MG63 (cell line): ENCODE measurements at places on chromosomes 7 and 10.

GRCh38 chr7:140074780-140075179 is 12.0 kb upstream of the PARP12 start:
- no peak for DNase-seq

DNA sequence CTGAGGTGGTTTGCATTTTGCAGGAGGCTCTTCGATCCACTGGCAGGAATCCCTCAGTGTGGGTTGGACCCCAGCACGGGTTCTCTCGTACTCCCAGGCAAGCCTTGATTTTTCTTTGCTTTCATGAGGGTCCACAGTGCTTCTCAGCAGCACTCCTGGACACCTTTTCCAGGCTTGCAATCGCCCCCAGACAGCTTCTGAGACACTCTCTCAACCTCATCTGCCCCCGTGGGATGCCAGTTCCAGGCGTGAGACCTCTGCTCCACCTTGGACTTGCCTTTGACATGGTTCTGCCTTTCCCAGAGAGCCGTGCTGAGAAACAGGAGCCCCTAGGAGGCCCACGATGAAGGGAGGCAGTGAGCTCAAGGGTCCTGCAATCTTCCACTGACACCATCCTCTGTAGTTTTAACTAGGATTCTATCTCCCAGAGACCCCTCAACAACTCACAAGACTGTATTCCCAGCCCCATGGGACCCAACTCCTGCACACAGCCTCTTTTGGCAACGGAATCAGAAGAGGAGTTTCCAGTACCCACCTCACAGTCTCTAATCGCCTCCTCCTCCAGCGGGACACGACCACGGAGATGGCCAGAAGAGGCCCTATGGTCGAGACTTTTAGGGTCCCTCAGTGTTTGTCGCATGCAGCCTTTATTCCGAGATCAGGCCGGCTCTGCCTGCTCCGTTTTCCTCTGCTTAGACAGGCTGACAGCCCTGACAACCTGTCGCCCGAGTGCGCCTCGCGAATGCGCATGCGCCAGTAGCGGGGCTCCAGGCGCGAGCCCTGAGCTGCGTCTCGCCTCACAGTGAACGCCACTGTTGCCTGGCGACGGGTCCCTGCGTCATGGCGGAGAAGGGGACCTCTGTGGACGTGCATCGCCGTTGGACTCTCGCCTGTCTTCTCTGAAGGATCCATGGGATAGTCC is 26.0 kb upstream of the ZNF273 start:
- DNase-seq: no peak

GRCh38 chr10:69497231-69497561 is 45.9 kb downstream of the TSPAN15 start:
- no peak for DNase-seq

DNA sequence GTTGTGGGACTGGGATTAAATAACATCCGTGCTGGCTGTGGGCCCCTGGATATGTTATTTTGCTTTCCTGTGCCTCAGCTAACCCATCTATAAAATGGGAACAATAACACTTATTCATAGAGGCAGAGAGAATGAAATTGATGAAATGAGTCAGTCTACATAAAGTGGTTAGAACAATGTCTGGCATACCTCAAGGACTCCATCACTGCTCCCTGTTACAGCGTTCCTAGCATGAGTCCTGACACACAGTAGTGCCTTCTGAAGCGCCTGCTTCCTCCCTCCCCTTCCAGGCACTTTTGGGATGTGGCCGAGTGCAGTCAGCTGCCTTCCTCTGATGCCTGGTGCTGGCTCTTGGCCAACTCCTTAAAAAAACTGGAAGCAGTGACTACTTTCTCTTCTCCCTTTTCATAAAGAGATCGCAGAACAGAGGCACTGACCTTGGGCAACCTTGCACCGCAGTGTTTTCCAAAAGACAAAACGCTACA is 108.4 kb upstream of the ZMIZ1 start:
- DNase-seq: peak; percentile 87

DNA sequence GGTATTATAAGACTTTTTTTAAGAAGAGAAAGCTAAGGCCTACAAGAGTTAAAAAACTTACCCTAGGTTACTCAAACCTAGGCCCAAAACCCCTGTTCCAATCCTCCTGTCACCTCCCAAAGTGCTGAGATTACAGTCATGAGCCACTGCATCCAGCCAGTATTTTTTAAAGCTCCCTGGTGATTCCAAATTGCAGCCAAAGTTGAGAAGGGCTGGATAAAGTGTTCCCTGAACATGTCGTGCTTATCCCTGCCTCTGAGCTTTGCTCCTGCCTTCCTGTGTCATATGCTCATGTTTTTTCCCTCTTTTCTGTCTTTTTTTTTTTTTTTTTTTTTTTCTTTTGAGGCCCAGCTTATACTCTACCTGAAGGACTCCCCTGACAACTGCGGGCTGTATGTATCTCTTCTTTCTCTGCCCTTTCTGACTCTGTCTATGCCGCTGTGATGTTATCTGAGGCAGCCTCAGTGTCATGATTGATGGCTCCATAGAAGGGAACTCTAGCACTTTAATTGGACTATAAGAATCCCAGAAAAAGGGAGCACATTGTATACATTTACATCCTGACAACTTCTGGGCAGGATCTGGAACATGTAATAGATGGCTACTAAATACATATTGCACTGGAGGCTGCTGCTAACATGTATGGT is 8.0 kb downstream of the AKR1B10 start:
- no peak for DNase-seq

GRCh38 chr10:12709000-12709401 is 292.5 kb downstream of the CCDC3 start:
- DNase-seq: peak; percentile 79

GRCh38 chr10:102352066-102352715 is 43.3 kb upstream of the NFKB2 start:
- peak; percentile 38 for DNase-seq

DNA sequence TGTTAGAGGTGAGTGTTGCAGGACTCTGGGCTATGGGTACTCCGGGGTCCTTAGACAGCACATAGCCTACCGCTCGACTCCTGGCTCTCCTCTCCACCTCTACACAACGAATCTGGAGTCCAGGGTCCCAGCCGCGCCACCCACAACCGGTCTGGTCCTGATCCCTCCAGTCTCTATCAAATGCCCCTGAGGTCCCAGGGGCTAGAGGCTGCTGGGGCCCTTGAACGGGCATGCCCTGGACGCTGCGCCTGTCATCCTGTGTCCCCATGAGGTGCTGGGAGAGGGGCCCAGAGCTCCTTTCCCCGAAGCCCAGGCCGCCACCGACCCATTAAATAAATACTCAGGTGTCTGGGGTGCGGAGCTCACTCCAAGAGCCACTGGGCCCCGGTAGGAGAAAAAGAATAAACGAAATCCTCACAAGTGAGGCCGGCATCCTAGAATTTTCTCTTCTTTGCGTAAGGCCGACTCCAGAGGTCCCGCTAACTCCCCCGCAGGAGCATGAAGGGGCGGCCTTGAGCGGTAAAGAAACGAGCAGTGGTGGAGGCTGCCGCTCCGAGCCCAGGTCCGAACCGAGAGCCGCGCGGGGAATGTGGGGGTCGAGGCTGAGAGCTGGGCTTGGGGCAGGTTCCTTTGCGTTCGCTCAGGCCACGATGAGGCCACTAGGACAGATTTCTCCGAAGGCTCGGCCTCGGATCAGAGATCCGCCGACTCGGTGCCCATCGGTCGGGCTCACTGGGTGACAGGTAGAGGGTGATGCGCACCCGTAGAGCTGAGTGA is 166.7 kb downstream of the NRF1 start:
- no peak for DNase-seq
